ENCODE measurements at places on chromosomes 1 and 21. TPM values are rescaled to one million over a fixed set of nuclear protein-coding genes. Genes with fewer than 3 reads are reported as not detected.

The NBL1 gene
- total RNA-seq: 2.2 TPM

The DENND2D gene
- total RNA-seq: 12.7 TPM

GRCh38 chr1:221411283-221411682 is 330.6 kb downstream of the DUSP10 start:
- no peak for DNase-seq

DNA sequence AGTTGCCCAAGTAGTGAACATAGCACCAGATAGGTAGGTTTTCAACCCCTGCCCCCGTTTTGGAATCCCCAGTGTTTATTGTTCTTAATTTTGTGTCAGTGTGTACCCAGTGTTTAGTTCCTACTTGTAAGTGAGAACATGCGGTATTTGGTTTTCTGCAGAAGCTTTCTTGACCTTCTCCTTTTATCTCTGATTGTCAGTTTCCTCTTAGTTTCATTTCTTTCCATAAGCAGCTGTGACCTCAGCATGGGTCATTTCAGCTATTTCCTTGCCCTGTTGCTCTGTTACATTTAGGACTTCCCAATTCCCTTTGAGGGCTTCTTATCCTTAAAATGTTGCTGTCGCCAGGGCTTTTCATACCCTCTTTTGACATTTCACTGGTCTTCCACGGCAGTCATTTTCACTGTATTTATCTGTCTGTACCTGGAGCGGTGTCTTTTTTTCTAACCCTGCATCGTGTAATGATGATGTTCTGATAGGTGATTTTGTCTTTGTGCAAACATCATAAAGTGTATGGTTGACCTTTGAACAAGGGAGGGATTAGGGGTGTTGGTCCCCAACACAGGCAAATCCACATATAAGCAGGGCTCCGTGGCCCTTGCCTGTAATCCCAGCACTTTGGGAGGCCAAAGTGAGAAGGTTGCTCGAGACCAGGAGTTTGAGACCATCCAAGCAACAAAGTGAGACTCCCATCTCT is 15.0 kb downstream of the ITSN1 start:
- no peak for DNase-seq

The KIF2C gene
- 0.22 TPM for total RNA-seq

All from right lobe of liver (tissue), 6 donors.